ENCODE measurements at places on chromosomes 2 and 18.

DNA sequence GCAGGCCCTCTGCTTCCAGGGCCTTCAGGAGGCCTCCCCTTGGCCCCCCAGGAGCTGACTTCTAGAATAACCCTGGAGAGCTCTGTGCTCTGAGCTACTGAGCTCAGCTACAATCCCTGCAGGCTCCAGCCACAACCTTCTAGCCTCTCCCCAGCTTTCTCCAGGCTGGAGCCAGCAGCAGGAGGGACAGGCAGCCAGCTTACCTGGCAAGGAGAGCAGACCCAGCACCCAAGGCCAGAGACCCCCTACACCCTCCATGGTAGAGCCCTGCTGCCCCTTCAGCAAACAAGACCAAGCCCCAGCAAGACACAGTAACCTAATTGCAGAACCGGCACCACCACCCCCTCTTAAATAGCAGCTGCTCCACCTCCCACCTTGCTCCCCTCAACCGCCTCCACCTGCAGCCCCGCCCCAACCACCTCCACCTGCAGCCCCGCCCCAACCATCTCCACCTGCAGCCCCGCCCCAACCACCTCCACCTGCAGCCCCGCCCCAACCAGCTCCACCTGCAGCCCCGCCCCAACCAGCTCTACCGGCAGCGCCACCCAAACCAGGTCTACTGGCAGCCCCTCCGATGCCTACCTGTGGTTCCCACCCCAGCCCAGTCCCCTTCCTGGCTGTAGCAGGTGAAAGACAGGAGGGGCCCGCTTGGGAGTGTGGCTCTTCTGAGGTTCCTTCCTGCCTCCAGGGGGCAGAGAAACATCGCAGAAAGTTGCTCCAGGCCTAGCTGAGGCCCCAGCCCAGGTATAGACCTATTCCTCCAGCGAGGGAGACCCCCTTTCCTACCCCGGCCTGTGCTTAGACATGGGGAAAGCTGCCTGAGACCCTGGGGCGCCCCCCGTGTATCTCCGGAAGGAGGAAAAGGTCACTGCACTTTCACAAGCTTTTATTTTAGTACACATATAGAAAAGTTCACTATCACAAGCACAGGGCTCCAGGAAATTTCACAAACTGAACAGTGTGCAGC is at the start of gene ASTL:
TSS of gene ASTL (minus strand) at position 324 of the 967 bp plus-strand sequence. CDS start at position 258, 66 bp downstream.
- DNase-seq: peak; percentile 82

GRCh38 chr18:41396861-41397260 is 558.2 kb upstream of the PIK3C3 start:
- no peak for DNase-seq

DNA sequence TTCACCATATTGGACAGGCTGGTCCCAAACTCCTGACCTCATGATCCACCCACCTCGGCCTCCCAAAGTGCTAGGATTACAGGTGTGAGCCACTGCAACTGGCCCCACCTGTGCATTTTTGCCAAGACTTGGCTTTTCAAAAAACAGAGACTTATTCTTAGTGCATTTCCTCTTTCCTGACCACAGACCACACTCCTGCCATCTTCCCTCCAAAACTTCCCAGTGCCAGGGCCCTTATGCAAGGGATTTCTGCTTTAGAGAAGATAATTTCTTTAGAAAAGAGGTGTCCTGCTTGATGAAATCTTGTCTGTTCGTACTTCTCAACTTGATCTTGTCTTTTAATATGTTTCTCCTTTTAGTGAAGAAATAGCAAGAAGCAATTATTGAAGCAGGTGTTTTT is 98.8 kb upstream of the ZNF516 start:
- DNase-seq: no peak

GRCh38 chr18:3061581-3062312 is 48.8 kb upstream of the LPIN2 start:
- no peak for DNase-seq

DNA sequence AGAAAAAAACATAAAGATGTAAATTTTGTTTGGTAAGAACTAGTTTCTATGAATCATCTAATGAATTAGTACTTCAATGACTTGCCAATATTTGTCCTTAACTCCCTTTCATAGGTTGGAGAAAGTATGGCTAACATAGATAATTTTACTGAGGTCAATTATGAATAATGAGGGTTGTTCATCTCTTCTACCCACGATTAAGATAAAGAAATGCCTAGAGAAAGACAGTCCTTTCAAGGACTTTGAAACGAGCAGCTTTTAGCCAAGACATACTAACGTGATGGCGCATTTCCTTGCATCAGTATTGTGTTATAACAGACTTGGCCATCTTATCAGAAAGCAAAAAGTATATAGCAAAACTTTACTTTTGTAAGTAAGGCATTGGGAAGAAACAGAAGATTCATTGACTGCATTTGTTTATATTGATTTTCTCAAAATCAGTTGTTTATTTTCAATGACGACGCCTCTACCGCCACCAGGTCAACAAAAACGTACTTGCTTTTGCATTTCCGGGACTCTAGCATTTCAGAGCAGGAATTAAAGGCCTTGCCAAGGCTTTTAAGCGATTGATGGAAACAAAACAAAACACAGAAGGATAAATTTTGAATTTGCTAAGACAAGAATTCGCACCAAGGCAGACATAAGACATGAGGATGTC is 961 bp downstream of the RBM43 start:
- DNase-seq: no peak

DNA sequence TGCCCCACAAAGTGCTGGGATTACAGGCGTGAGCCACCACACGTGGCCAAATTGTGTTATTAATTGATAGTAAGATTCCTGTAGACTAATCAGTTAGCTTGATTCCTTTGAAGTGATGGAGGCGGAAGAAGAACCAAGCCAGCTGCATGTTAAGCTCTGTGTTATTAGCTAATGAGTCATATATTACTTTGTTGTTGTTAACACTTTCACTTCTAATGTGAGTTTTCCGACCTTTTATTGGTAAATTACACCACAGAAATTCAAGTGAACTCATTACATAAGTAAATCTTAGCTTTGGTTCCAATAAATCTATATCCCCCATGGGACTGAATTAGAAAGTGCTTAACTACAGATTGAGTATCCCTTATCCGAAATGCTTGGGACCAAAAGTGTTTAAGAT is 20.3 kb downstream of the CHMP1B start:
- no peak for DNase-seq

DNA sequence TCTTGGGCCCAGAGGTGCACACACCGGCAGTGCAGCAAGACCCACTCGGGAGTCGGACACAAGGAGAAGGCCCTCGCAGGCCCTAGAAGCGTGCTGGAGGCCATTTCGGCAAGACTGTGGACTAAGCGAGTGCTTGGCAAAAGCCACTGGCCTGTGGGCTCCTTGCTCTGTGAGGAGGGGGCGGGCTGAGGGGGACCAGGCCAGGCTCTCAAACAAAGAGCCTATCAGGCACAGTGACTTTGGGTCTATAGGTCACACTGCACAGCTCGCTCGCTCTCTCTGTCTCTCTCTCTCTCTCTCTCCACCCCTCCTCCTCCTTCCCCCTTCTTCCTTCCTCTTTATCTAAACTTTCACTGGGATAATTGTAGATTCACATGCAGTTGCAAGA is 23.6 kb upstream of the ZCCHC2 start:
- DNase-seq: no peak

- DNase-seq: no peak
Measured at GRCh38 chr2:150700666-150701580, 213.5 kb upstream of the RND3 start.

DNA sequence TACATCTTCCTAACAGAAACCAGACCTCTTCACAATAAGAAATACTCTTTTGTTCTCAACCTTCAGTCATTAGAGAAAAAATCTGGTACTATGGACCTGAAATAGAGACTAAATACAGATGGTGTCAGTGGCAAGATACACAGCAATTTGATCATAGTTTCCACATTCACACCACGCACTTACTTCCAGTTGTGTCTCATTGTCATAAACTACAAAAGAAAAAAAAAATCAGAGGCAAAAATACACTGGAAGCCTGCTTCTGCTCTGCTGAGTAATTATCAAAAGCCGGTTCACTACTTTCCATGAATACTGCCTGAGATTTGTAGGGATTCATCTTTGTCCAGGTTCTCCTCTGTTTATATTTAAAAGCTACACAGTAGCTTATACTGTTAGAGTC is 182.6 kb downstream of the PID1 start:
- DNase-seq: no peak

DNA sequence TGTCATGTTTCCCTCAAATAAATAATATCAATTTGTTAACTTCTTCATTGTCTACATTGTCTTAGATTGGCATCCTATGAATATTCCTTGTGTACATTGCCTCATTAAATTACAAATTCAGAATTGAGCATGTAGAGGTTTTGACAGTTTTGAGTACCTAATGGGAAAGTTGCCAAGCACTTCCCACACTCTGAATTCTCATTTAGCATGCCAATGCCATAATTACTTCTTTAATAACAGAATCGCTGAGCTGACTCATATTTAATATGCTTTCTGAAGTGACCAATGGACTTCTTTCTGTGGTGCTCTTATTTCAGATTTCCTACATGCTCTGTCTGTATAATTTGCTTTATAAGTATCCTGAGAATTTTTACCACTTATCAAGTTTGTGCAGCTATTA is 114.4 kb upstream of the NOL4 start:
- peak; percentile 93 for DNase-seq

DNA sequence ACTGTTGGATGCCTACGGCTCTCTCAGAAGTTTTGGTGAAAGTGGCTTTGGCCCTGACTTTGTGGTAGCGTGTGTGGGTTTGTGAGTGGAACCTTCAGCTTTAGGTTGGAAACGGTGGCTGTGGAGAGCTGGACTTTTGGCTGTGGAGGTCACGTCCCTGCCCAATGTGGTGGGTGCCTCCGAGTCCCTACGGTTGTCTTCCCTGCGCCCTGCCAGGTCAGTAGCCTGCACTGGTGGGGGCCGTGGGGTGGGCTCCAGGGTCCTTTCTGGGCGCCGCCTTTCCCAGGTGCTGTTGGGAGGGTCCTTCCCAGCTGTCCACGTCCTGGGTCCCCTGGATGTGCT is 11.1 kb downstream of the COLEC11 start:
- DNase-seq: no peak

DNA sequence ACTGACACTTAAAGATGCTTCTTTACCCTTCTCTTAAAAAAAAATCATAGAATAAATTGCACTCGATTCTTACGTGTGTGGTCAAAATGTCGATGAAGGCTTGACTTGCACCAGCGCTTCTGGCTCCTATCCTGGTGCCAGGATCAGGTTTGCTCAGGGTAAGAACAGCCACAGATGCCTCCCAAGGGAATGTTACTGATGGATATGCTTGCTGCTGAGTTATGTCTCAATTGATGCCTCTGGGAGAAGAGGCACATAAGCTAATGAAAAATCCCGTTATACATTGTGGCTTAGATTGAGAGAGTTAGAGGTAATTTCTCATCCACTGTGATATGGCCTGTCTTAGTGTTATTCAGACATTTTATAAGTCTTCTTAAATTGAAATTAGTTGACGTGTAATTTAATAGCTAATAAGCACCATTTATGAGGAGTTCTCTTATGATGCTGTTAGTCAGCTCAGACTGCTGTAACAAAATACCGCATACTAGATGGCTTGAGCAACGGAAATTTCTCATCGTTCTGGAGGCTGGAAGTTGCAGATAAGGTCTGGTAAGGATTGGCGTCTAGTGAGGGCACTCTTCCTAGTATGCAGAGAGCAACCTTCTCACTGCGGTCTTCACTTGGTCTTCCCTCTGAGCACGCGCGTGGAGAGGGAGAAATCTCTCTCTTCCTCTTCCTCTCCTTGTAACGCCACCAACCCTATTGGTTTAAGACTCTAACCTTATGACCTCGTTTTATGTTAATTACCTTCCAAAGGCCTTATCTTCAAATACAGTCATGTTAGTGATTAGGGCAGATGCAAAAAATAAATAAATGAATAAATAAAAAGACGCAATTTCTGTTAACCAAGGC is 116.6 kb upstream of the NOSTRIN start:
- DNase-seq: no peak

DNA sequence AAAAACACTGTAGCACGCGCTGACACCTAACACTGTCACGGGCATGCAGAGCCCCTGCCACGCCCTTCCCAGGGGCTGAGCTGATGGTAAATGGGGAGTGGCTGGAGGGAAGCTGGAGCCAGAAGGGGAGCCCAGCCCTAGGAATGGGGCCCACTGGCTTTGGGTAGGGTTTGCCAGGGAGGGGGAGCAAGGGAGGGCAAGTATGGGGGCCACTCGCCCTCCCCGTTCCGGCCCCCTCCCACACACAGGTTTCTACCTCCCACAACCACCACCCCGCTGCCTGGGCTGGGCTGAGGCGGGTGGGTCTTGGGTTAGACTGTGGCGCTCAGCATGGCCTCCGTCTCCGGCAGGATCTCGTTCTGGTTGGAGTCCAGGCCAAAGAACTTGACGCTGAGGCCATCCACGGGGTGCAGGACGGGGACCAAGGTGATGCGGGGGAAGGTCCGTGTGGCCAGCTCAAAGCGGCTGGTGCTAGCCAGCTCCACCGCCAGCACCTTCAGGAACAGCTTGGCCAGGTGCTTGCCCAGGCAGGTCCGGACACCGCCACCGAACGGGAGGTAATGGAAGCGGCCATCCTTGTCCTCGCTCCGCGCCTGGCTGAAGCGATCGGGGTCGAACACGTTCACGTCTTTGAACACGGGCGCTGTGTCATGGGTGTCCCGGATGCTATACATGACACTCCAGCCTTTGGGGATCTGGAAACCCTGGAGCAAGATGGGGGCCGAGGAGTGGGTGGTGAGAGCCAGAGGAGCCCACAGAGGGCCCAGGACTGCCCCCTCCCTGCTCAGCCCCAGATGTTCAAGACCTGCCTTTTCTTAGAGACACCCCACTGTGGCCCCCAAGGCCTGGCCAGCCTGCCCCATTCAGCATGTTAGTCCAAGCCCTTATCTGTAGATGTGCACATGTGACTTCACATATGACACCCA is 15.5 kb downstream of the CYP26B1 start:
- DNase-seq: no peak

- DNase-seq: no peak
Measured at GRCh38 chr2:67604360-67604759, 207.2 kb downstream of the ETAA1 start.

DNA sequence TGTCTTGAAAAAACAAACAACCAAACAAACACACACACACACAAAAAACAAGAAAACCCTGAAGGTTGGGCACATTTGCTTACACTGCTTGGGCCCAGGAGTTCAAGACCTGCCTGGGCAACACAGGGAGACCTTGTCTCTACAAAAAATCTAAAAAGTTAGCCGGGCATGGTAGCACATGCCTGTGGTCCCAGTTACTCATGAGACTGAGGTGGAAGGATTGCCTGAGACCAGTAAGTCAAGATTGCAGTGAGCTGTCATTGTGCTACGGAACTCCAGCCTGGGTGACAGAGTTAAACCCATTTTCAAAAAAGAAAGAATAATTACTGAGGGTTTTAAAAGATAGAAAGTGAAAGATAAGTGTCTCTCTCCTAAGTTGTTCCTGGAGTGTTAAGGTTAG is 103.4 kb downstream of the MBD5 start:
- DNase-seq: no peak

GRCh38 chr2:200483729-200484198 is 26.1 kb downstream of the KCTD18 start:
- no peak for DNase-seq

DNA sequence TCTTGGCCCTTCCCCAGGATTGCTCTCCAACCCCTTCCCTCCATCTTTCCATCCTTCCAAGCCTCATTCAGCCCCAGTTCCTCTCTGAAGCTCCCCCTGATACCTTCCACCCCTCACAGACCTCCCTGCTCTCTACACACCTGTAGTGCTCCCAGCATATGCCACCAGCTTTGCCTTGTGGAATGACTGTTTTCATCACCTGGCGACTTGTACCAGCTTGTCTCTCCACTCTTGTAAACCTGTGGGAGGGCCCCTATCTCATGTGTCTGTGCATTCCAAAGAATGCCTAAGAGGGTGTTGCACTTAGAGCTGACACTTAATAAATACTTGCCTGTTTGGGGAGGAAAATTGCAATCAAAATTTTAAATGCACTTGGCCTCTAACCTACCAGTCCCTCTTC is 198.7 kb downstream of the BCL11A start:
- no peak for DNase-seq

- DNase-seq: no peak
Measured at GRCh38 chr18:34511879-34512278, 198.2 kb upstream of the DTNA start.

Data from NCI-H1105 (cell line).